Hepatocyte (in vitro differentiated cells): ENCODE measurements at places on chromosomes 5 and 9.

- DNase-seq, result peak; percentile 90
- peaks cover 16% of the 10 kb centered on the region for H3K4me1 ChIP-seq
- H3K27ac ChIP-seq, result peak within 1 kb of the TSS; percentile 95
- H3K36me3 ChIP-seq, result no peaks in the 10 kb centered on the region
- no peaks in the 10 kb centered on the region for H3K27me3 ChIP-seq
Measured at GRCh38 chr9:130053504-130054324, at the start of gene GPR107. TSS of gene GPR107 (plus strand) at chr9:130053906. CDS start at chr9:130053933, 27 bp downstream.

DNA sequence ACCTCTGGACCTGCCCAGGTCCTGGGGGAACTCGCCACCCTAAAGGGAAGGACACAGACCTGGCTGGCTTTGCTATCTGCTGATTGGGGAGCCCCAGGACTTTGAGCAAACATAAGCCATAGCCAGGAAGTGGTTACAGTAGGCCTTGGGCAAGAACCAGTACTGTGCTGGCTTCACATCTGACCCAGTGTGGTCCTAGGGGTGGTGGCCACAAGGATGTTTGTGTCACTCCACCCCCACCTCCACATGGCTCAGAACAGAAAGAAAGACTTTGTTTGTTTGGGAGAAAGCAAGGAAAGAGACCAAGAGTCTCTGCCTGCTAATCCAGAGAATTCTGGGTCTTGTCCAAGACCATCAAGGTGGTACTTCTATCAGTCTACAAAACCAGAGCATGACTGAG, 334.2 kb downstream of the SPOCK1 start:
- DNase-seq, result no peak
- H3K4me3 ChIP-seq, result no peak overlapping the region
- H3K27ac ChIP-seq, result no peak overlapping the region
- no peaks in the 10 kb centered on the region for H3K27me3 ChIP-seq

GRCh38 chr9:93228030-93228429, 44.1 kb downstream of the WNK2 start:
- H3K4me1 ChIP-seq, result peaks cover 12% of the 10 kb centered on the region
- H3K27ac ChIP-seq, result no peak overlapping the region
- no peaks in the 10 kb centered on the region for H3K36me3 ChIP-seq

- H3K4me1 ChIP-seq, result no peaks in the 10 kb centered on the region
- no peak for DNase-seq
- H3K27ac ChIP-seq, result no peak overlapping the region
- no peaks in the 10 kb centered on the region for H3K27me3 ChIP-seq
- no peak overlapping the region for H3K4me3 ChIP-seq
- H3K36me3 ChIP-seq, result no peaks in the 10 kb centered on the region
Measured at GRCh38 chr5:80985600-80986228, 25.6 kb downstream of the RASGRF2 start.

DNA sequence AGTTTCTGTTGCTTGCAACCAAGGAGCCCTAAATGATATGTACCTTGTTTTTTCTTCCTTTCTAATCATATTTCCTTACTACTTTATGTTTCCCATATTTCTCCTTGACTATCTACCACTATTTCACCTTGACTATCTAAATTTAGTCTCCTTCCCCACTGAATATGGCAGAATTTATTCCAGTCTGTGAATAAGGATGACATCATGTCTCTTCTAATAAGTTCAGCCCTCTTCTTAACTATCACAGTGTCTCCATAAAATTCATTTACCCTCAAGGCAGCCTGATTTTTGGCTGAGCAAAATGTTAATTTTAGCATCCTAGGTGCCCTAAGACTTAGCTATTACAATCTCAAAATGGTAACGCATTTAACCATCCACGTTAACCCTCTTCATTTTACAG, 99.5 kb upstream of the EQTN start:
- no peaks in the 10 kb centered on the region for H3K36me3 ChIP-seq
- peaks cover 27% of the 10 kb centered on the region for H3K4me1 ChIP-seq
- H3K4me3 ChIP-seq, result no peak overlapping the region
- H3K27me3 ChIP-seq, result no peaks in the 10 kb centered on the region
- H3K27ac ChIP-seq, result no peak overlapping the region

- H3K27me3 ChIP-seq, result no peaks in the 10 kb centered on the region
- H3K4me1 ChIP-seq, result no peaks in the 10 kb centered on the region
- no peak overlapping the region for H3K4me3 ChIP-seq
- no peak overlapping the region for H3K27ac ChIP-seq
Measured at GRCh38 chr5:138468966-138469539, 3.8 kb downstream of the EGR1 start.

- H3K4me3 ChIP-seq, result no peak overlapping the region
- peak; percentile 85 for DNase-seq
- peaks cover 29% of the 10 kb centered on the region for H3K4me1 ChIP-seq
- H3K27ac ChIP-seq, result peak overlapping the region; percentile 92
- no peaks in the 10 kb centered on the region for H3K27me3 ChIP-seq
Measured at GRCh38 chr5:172788771-172789686, 18.0 kb upstream of the DUSP1 start.
